ENCODE measurements at places on chromosomes 16 and 17. TPM values are rescaled to one million over a fixed set of nuclear protein-coding genes. Genes with fewer than 3 reads are reported as not detected.
A peak's percentile ranks its signal among the peaks of the same experiment; 100 is the strongest.

- DNase-seq, result no peak
Measured at GRCh38 chr16:81779536-81780320, 637 bp downstream of the PLCG2 start.

Gene INCA1
- 1.9 TPM for total RNA-seq

Gene FBXO39
- 0.20 TPM for total RNA-seq

- DNase-seq, result no peak
Measured at GRCh38 chr16:55010492-55011160, 80.0 kb downstream of the IRX5 start.

- DNase-seq, result peak; percentile 29
Measured at GRCh38 chr17:67689534-67690177, 28.1 kb upstream of the NOL11 start.
